ENCODE measurements at places on chromosomes 1 and 21. TPM values are rescaled to one million over a fixed set of nuclear protein-coding genes. Genes with fewer than 3 reads are reported as not detected.

The TRAPPC10 gene
- total RNA-seq, result 16.0 TPM

The SPRR2B gene
- not detected for total RNA-seq

The TSPAN2 gene
- 1.0 TPM for total RNA-seq

The LIN28A gene
- total RNA-seq, result not detected

The LCE1C gene
- total RNA-seq, result not detected

The GOLT1A gene
- total RNA-seq, result not detected

The PSMD4 gene
- 91.2 TPM for total RNA-seq

The SELENBP1 gene
- total RNA-seq, result 106 TPM

The ALX3 gene
- not detected for total RNA-seq

The OPTC gene
- total RNA-seq, result not detected

The SLAMF7 gene
- total RNA-seq, result not detected

The MTMR11 gene
- total RNA-seq, result 7.3 TPM

The TFF2 gene
- total RNA-seq, result not detected

The MXRA8 gene
- 641 TPM for total RNA-seq

The MTR gene
- 21.2 TPM for total RNA-seq

The GREM2 gene
- not detected for total RNA-seq

The ZNF648 gene
- not detected for total RNA-seq

The CD1D gene
- total RNA-seq, result 1.3 TPM

The CELA2B gene
- total RNA-seq, result not detected

The NEGR1 gene
- total RNA-seq, result 5.6 TPM

The DCAF6 gene
- 49.2 TPM for total RNA-seq

The RIMS3 gene
- total RNA-seq, result 0.06 TPM

The PLCH2 gene
- total RNA-seq, result not detected

The FCRL6 gene
- total RNA-seq, result not detected

The DPT gene
- 6.1 TPM for total RNA-seq

The KMO gene
- total RNA-seq, result not detected

The WDR64 gene
- total RNA-seq, result not detected

The ADAMTS5 gene
- 8.4 TPM for total RNA-seq

The FCGR1A gene
- total RNA-seq, result not detected

The EXTL2 gene
- total RNA-seq, result 19.9 TPM

The RBM34 gene
- 72.6 TPM for total RNA-seq

The OR2L2 gene
- not detected for total RNA-seq

The YOD1 gene
- 3.4 TPM for total RNA-seq

The SLC9C2 gene
- total RNA-seq, result not detected

The KCND3 gene
- 6.0 TPM for total RNA-seq

The ZZZ3 gene
- total RNA-seq, result 31.3 TPM
